ENCODE measurements at places on chromosomes 1 and 21.

DNA sequence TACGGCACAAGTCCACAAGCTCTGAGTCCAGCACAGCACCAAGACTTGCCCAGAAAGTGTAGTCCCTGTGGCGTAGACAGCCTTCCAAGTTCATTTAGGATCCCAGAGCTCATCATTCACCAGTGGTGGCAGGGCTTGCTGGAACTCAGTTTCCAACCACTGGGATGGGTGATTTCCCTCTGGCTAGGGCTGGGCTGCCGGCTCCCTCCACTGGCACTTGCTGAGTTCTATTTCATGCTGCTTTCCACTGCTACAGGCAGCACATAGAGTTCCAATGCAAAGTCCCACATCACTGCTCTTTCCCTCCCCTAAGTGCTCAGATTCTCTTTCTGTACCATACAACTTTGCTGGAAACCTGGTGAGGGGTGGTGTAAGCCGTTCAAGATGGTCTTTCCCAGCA, 510.3 kb upstream of the TMPRSS15 start:
- DNase-seq, result no peak

- no peak for DNase-seq
These were observed 10.3 kb downstream of the KDF1 start for GRCh38 chr1:26949926-26950319.

DNA sequence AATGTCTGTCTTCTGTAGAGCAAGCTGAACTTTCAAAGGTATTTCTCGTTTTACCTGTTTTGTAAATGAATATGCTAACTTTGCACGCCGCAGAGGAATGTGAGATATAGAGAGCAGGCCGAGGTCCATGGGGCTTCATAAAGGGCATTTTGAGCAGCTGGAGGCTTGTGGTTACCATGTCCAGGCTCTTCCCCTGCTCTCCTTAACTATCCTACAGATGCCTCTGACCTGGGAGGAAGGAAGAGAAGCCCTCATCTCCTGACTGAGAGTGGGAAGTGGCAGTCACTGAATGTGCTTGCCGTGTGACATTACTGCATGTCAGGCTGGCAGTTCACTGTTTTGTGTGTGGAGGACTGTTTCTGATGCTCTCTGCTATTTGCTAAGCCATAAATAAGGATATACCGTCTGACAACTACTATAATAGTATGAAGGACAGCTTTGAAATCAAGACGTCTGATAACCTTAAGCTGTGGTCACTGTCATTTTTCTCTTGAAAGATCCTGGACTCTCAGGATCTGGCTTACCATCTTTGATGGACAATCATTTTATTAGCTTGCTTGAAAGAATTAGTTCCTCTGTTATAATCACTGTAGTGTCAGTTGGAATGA, 92.2 kb downstream of the DYRK1A start:
- no peak for DNase-seq

GRCh38 chr1:44213222-44214112, at the start of gene DMAP1:
DMAP1 (plus strand) TSS chr1:44213471; CDS start chr1:44213754, 283 bp downstream.
- DNase-seq, result peak; percentile 76

- no peak for DNase-seq
These were observed 101.6 kb upstream of the BACE2 start for GRCh38 chr21:41066086-41066938.
